ENCODE measurements at places on chromosomes 3 and 15.

DNA sequence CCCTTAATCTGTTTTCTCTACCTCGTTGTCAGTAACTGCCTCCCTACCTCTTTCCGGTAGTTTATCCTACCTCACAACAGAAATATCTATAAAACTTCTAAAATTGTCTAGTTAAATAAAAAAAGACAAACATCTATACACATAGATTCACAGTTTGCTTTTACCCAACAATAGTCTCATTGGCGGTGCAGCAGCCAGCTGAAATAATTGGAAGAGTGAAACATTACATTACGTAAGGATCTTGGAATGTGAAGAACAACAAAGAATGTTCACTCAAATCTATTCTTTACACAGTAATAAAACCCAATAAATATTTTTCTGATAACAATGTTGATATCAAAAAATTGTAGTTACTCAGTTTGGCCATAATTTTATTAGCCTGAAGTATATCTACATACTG lies 115.5 kb upstream of the ARPP21 start:
- DNase-seq: no peak

DNA sequence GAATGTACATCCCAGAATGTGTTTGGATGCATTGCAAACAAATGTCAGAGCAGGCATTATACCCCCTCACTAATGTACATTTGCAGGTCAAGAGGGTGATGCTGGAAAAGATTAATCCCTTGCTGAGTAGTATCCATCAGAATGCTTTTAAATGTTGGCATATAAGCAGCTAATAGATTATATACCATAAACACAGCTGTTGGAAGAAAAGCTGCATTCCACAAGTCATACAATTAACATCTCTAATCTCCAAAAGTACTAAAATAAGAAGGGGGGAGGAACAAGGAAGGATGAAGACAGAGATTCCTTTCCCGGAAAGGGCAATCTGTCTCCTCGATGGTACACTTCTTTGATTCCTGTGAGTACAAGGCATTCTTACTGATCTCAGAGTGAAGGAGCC lies 445.7 kb upstream of the CDIN1 start:
- DNase-seq: no peak

DNA sequence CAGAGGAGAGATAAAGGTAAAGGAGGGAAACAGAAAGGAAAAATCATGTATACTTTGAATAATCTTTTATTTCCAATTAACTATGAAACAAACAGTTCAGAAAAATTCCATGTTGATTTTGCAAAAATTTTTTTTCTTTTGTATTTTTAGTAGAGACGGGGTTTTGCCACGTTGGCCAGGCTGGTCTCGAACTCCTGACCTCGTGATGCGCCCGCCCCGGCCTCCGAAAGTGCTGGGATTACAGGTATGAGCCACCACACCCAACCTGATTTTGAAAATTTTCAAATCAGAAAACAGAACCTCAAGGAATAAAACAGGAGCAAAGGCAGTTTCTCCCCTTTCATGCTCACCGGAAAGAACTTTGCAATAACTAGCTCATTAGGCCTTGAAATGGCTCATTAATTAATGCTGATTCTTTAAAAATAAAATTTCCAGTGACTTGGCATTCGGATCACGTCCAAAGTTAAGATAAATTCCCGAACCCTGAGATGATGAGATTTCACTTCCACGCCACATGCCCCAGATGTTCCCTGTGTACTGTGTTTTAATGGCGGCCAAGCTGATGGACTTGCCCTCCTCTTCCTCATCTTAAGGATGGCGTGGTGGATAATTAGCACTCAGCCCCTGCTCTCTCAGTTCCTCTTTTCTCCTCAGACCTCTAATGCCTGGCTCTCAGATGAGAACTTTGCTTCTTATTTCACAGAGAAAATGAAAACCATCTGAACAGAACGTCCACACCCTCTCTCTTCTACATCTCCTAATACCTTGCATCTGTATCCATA lies 10.8 kb downstream of the BCL2L10 start:
- no peak for DNase-seq

DNA sequence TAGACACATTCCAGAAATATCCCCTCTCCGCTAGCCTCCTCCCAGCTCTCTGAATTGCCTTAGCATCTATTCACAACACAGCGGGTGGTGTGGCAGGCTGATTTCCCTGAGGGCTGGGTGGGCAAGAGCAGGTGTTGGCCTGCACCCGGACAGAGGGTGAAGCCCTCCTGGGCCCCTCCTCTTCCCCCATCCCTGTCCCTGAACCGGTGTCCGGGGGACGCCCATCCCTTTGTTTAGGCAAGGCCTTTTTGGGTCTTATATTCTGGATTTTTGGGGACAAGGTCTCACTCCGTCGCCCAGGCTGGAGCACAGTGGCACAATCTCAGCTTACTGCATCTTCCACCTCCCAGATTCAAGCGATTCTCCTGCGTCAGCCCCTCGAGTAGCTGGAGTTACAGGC lies 55.2 kb upstream of the KLHL25 start:
- DNase-seq: no peak

DNA sequence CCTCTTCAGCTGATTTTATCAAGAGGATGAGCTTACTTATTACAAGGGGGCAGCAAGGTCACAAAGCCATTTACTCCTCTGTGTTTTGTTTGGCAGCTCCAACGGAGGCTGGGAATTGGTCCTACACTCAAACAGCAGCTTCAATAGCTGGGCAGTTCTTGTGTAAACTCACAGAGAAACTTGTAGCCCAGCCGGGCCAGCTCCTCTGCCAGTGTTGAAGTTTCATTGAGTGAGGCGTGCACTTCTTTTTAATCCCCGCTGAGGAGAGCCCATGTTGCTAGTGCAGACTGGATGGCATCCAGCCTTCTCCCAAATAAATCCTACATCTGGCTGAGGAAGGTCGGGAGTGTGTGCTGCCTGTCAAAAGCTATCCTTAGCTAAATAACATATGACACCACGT lies 59.5 kb downstream of the BFSP2 start:
- no peak for DNase-seq

DNA sequence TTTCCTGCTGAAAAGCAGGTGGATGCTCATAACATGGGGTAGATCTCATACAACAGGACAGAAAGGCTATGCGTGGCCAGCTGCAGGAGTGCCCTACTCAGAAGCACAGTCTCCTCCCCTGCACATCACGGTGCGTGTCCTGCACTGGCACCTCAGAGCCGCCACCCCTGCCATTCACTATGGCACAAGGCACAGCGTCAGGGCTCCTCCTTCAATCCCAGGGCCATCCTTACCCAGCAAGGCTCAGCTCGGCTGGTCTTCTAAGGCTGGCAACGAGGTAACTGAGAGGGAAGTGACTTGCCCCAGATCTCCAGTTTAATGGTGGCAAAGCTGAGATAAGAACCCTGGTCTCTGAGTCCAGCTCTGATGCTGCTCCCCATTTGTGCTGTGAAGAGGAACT lies 97.1 kb downstream of the CPN2 start:
- DNase-seq: no peak
